Karpas-422 (cell line): ENCODE measurements at places on chromosomes 11 and 22. TPM values are rescaled to one million over a fixed set of nuclear protein-coding genes. Genes with fewer than 3 reads are reported as not detected.
A peak's percentile ranks its signal among the peaks of the same experiment; 100 is the strongest.

TMEM121B gene
- 0.04 and 0.76 TPM in 2 replicates for total RNA-seq

CYP2R1 gene
- total RNA-seq = 19.6 and 36.9 TPM in 2 replicates

OR8K1 gene
- total RNA-seq = not detected in 2 replicates

LGR4 gene
- total RNA-seq = 0.04 TPM in 1 of 2 replicates, not detected in the other

GRCh38 chr22:39144101-39144767, 8.2 kb downstream of the CBX7 start:
- H3K4me1 ChIP-seq = peaks cover 18% of the 10 kb centered on the region
- no peak overlapping the region for H3K27ac ChIP-seq
- DNase-seq = no peak
- H3K36me3 ChIP-seq = no peaks in the 10 kb centered on the region
- H3K4me3 ChIP-seq = peak overlapping the region; percentile 73; the same call in 1 of the 2 replicates

- DNase-seq = peak; percentile 74
- H3K4me1 ChIP-seq = peaks cover 24% of the 10 kb centered on the region
- no peaks in the 10 kb centered on the region for H3K27me3 ChIP-seq
- H3K4me3 ChIP-seq = peak overlapping the region; percentile 91
These were observed 829 bp upstream of the ZBED5 start for GRCh38 chr11:10858439-10859325.

DNA sequence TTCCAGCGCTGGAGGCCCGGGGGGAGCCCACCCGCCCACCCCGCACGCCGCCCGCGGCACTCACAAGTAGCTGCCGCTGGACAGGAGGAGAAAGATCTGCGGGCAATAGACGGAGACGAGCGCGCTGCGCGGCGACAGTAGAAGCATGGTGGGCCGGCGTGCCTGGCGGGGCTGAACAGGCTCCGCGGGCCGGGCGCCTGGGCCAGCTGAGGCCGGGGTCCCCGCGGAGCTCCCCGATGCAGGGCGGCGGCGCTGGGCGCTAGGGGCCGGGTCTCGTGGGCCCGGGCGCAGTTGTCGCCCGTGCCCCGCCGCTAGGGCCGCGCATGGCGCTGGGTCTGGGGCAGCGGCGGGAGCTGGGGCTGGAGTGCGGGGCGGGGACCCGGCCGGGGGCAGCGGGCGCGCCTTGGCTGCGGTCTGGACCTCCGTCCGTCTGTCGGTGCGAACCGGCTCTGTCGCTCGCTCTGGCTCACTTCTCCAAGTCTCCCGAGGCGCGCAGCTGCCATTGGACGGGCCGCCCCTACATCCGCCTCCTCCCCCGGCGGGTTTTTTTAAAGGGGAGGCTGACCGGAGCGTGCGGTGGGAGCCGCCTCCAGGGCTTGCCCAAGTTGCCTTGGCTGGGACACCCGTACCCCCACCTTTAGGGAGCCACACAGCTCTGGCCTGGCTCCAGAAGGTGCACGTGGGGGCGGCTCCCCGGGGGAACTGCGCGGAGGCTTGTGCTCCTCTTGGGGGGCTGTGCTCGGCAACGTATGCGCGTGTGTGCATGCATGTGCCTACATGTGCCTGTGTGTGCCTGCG, 4.7 kb downstream of the WNT7B start:
- H3K4me3 ChIP-seq = no peak overlapping the region
- peaks cover 2% of the 10 kb centered on the region for H3K4me1 ChIP-seq
- no peaks in the 10 kb centered on the region for H3K27me3 ChIP-seq
- H3K36me3 ChIP-seq = no peaks in the 10 kb centered on the region

GRCh38 chr11:73072935-73073481, 69.1 kb downstream of the FCHSD2 start:
- DNase-seq = peak; percentile 60
- H3K4me1 ChIP-seq = peaks cover 36% of the 10 kb centered on the region
- H3K27ac ChIP-seq = peak overlapping the region; percentile 77

DNA sequence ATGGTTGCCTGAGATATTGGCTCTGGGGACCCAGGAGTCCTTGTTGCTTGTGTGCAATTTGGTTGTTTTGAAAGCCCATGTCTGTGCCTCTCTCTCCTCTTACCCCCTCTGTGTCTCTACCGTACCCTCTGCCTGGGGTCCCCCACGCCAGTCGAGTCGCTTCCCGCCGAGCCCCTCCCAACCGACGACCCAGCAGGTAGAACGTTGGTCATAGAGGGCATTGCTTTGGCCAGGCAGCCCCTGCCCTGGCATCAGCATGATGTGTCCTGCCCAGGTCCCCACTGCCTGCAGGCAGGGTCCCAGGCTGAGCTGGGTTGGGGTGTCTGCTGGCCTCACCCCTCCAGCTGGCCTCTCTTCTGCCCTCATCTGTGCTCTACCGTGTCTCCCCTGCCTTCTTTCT, 35.0 kb downstream of the TREH start:
- DNase-seq = no peak
- no peaks in the 10 kb centered on the region for H3K27me3 ChIP-seq
- H3K36me3 ChIP-seq = no peaks in the 10 kb centered on the region
- H3K4me1 ChIP-seq = no peaks in the 10 kb centered on the region
- H3K4me3 ChIP-seq = no peak overlapping the region

DNA sequence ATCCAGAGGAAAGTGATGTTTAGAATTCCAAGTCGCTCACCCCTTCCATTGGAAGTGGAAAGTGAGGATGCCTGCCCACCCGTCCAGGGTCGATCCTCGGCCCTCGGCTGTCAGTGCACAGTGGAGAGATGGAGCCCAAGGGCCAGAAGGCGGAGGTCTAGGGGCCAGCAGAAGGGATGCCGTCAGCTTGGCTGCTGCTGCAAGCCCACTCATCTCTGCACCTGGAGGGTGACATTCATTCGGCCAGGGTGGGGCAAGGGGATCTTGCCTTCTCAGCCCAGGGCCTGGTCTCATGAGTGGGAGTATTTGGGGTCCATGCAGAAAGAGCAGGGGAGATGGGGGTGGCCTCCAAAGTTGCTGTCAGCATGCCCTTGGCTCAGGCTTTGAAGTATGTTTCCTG, 30.7 kb downstream of the LINC01488 start:
- H3K4me1 ChIP-seq = no peaks in the 10 kb centered on the region
- no peaks in the 10 kb centered on the region; the same call in 1 of the 2 replicates for H3K27me3 ChIP-seq
- no peak overlapping the region for H3K27ac ChIP-seq
- H3K4me3 ChIP-seq = no peak overlapping the region
- H3K36me3 ChIP-seq = no peaks in the 10 kb centered on the region
- DNase-seq = no peak

GRCh38 chr11:46065681-46066080, 55.6 kb downstream of the PHF21A start:
- peaks cover 14% of the 10 kb centered on the region; the same call in 1 of the 2 replicates for H3K36me3 ChIP-seq
- H3K27me3 ChIP-seq = no peaks in the 10 kb centered on the region
- no peak overlapping the region for H3K27ac ChIP-seq
- H3K4me1 ChIP-seq = peaks cover 43% of the 10 kb centered on the region

DNA sequence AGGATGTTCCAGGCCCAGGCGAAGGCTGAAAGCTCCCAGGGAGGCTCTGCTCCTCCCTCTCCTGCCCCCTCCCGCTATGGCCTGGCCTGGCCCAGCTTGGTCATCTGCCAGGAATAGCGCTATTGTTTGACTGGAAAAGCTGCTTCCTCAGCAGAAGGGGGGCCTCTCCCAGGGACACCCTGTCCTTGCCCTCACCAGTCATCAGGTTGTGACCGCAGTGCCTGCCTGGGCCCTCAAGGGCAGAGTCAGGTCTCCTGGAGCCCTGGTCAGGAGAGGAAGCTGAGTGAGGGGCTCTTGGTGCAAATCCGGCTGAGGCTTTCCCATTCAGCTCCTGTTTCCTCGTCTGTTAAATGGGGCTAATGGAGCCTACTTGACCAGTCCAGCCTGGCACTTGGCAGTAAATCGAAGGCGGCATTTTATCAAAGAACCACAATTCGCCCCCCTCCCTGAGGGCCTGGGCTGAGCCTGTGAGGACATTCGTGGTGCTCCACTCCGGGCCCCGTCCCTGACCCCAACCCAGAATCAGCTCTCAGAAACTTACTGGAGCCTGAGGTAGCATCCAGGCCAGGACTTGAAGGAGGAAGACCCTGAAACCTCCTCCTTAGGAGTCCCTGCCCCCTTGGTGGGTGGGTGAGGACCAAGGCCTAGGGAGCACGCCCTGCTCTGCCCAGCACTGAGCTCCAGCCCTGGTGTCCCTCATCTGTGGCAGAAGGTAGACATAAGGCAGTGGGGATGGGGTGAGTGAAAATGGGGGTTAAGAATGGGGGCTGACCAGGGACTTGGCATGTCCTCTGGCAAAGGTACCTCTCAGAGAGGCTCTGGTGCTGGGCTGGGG, 2.0 kb upstream of the CASTOR1 start:
- no peak overlapping the region for H3K4me3 ChIP-seq
- DNase-seq = no peak
- no peaks in the 10 kb centered on the region for H3K36me3 ChIP-seq
- peaks cover 45% of the 10 kb centered on the region for H3K4me1 ChIP-seq
